Stimulated activated CD4-positive, alpha-beta T cell treated with anti-CD3 and anti-CD28 coated beads, Interleukin-4, amount 100 ng/mL, for 48 hours (primary cell): ENCODE measurements at places on chromosomes 7 and 10.

GRCh38 chr7:5432691-5433090 is 9.1 kb upstream of the TNRC18 start:
- no peak for DNase-seq

- DNase-seq: no peak
Observed at GRCh38 chr10:128776673-128777252, 650.5 kb upstream of the MKI67 start.

DNA sequence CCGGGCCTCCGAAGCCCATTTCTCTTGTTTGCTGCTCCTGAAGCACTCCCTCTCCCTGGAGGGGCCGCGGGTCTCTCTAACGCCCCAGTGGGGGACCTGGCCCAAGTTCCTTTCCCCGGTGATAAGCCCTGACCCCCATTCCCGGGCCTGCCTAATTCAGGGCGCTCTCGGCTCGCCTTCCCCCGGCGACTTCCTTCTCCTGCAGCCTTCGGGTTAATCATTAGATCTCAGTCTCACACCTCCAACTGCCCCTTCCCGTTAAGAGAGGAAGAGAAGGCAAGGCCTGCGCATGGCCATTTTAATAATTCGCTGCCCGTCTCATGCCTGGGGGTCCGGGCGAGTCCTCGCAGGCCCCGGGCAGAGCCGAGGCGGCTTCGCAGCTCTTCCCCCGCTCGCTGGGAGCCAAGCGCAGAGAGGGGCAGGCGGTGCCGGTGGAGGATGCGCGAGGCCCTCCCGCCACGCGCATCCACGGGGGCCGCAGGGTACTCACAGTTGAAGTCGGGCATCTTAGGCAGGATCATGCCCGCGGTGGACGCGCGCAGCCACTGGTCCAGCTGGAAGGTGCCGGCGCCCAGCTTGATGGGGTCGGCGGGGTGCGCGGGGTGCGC is 1.2 kb downstream of the MNX1 start:
- no peak for DNase-seq

GRCh38 chr10:4688168-4688567 is 137.8 kb upstream of the AKR1E2 start:
- DNase-seq: no peak

GRCh38 chr10:106652279-106652678 is 512.2 kb downstream of the SORCS1 start:
- no peak for DNase-seq

DNA sequence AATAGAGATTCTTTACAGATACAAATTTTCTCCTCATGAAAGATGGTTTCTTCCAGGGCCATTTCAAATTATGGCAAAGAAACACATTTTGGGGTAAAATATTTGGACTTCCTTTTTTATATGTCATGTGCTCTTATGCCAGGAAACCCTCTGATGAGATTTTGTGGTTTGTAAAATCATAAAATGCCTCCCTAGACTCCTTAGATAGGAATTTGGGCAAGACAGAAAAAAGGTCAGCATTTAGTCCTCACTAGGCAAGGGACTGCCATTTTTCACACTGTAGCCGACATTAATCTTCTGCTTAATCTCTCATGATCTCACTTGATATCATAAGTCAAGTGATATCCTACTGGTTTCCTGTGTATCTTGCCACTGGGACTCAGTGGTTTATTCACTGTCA is 286.4 kb downstream of the ARHGAP12 start:
- no peak for DNase-seq

- DNase-seq: no peak
Observed at GRCh38 chr10:63525021-63525420, 3.8 kb downstream of the REEP3 start.

- no peak for DNase-seq
Observed at GRCh38 chr10:50651808-50652207, 28.1 kb upstream of the SGMS1 start.

- DNase-seq: no peak
Observed at GRCh38 chr10:79375321-79376077, 28.2 kb downstream of the PPIF start.

- DNase-seq: no peak
Observed at GRCh38 chr10:116143673-116144222, 129.3 kb downstream of the GFRA1 start.

GRCh38 chr7:1123715-1124114 is 35.8 kb downstream of the GPER1 start:
- DNase-seq: no peak

GRCh38 chr7:149353739-149354504 is 91.9 kb downstream of the ZNF783 start:
- no peak for DNase-seq

DNA sequence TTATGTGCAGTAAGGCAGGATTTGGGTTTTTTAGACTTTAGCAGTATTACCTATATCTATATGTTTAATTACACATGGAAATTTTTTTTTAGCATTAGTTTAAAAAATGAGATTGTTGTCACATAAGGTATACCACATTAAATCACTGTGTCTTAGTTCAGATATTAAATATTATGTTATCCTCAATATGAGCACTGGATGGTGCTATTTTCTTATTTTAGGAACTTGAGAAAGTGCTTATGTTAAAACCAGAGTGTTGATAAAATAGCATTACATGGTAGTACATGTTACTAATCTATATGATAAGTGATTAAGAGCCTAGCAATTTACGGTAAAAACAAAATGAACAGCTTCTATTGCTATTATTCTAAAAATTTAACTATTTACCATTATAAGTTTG is 28.8 kb downstream of the MIOS start:
- no peak for DNase-seq

DNA sequence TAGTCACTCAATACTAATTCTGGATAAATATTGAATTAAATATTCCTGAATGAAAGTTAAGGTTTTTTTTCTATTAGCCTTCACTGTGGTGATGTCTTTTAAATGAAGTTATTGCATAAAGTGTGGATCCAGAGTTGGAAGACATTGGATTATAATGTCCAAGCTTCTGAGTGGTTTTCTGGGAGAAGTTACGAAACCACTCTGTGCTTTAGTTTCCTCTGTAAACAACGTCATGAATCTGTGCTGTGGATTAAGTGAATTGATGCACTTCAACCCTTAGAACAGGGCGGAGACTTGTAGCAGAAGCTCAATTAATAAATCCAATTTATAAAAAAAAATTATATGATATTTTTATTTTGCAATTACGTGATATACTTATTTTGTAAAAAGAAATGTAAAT is 271.7 kb downstream of the BICC1 start:
- no peak for DNase-seq
